Stimulated activated CD8-positive, alpha-beta memory T cell treated with anti-CD3 and anti-CD28 coated beads, Interleukin-4, amount 100 ng/mL, for 4 hours (primary cell): ENCODE measurements at places on chromosomes 11 and 22.

DNA sequence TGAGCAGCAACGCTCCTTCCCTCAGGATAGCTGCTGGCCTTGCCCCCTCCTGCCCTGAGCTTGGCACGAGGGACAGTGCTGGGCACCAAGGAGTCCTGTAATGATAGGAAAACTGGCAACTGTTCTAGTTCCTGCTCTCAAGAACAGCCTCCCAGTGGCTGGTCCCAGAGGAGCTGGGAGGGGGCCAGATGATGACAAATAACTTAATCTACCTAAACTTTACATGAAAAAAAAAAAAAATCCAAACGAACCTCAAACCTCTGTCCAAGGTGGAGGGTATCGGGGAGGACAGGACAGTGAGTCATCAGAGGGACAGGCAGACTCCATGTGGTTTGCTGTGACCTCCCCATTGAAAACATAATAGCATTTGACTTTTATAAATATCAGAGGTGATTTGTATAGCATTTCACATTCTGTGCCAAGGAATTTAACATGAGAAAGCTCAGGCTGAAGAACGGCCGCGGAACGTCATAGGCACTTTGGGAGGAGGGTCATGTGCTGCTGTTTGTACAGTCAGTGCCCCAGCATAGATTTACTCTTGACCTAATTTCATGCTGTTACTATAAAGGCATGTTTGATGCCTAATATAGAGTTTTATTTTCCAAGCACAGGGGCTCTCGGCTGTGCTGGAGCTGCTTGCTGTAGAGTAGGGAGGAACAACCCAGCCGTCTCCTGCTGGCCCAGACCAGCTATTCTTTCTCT is 98.2 kb upstream of the NNMT start:
- no peak for DNase-seq

- DNase-seq = no peak
Observed at GRCh38 chr22:40220316-40221054, 42.8 kb downstream of the TNRC6B start.

DNA sequence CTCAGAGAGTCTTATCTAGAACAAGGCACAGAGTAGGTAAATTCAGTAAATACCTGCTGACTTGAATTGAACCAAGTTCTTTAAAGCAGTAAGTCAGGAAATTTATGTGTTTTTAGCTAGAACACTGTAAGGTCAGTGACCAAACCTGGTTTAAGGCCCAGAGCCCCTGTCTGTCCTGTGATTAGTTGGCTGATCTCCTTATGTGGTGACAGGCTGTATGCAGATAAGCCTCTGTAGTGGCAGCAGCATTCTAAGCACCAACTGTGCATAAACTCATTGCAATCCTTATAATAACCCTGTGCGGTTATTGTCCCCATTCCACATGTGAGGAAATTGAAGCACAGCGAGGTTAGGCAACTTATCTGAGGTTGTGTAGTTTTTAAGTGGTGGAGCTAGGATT is 40.5 kb downstream of the FBXO7 start:
- no peak for DNase-seq

DNA sequence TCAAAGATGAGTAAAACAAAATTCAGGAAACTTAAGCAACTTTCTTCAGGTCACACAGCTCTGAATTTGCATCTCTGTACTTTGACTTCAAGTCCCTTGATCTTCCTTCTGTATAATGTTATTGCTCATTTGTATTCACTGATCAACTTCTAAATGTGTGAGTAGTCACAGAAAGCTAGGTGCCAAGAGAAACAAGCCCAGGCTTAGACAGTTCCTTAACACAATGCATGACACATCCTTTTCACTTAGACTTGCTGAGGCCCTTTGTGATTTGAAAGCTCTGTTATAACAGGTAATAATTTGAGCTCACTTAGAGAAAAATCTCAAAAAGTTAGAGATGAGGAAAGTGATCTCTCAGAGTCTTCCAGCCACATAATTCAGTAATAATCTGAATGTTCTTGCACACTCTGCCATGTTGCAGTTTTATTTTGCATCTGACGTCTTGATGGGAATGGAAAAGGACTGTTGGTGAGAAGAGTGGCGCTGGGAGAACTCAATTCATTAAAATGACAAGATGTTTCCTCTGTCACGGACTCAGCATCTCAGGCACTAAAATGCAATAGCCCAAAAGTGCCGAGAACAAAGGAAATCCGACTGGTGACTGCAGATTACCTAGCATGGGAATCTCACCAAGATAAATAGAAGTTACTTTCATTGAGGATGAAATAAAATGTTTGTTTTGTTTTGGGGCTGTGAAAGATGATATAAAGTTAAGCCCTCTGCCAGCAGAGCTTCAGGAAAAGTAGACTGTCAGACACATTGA is 665.3 kb downstream of the OPCML start:
- no peak for DNase-seq

DNA sequence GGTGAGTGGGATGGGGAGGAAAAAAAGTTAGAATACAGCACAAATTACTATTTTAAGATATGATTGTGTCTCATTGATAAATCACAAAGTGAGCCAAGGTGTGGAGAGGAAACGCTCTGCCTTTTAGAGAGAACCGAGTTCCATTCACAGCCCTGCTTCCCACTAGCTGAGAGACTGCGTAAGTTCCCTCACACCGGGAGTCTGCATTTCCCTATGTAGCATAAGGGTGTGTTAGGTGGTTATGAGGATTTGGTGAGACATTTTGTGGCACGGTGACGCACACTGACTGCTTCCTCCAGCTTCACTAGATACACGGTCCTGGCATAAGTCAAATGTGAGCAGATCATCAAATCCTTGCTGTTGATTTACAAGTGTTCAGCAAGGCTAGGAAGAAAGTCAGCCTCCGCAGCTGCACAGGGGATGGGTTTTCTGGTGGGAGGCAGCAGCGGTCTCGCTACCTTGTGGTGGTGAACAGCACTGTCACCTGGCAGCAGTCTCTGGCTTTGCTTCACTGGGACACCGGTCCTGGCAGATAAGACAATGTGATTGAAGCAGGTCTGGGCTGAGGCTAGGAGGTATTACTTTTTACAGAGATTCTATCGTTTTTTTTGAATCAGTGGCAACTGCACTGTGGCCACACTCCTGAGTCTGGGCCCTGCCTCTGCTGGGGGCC is 312.2 kb upstream of the B3GAT1 start:
- DNase-seq = no peak

GRCh38 chr11:28739489-28740280 is 631.5 kb downstream of the METTL15 start:
- DNase-seq = no peak

DNA sequence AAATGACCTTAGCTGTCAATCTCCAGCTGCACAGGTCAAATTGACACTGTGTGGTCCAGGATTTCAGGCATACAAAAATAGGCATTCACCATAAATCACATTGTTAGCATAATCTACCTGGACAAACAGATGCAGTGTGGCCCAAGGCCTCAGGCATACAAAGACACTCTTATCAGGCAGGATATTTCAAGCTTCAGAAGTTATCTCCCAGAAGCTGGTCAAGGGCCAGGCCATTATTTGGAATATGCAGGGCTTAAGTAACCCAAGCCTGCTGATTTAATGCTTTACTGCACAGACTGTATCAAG is 25.5 kb upstream of the HORMAD2 start:
- no peak for DNase-seq

DNA sequence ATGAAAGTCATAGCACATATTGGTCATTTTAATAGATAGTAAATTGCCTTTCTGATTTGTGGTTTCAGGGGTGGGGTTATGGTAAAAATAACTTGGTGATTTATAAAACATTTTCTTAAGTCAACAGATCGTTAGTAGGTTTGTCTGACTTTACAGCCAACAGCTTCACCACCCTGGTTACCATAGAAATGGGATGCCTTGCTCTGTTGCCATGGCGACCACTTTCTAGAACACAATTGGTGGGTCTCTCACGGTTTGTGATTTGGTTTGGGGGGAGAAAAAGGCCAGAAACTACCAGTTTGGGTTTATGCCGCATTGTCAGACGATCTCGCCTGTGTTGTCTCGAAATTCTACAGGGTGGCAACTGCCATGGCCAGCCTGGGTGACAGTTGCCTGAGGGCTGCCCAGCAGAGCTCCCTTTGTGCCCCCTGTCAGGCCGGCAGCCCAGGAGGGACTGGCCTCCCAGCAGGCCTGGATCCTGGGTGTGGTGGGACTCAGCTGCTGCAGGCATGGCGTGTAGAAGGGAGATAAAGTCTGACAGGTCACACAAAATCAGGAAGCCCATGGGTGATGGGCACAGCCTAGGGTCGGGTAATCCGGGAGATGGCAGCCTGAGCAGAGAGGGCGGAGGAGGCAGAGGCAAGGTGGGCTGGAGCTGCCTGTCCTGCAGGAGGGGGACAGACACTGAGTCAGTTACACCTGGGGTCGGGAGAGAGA is 30.9 kb downstream of the KCNC1 start:
- DNase-seq = no peak

DNA sequence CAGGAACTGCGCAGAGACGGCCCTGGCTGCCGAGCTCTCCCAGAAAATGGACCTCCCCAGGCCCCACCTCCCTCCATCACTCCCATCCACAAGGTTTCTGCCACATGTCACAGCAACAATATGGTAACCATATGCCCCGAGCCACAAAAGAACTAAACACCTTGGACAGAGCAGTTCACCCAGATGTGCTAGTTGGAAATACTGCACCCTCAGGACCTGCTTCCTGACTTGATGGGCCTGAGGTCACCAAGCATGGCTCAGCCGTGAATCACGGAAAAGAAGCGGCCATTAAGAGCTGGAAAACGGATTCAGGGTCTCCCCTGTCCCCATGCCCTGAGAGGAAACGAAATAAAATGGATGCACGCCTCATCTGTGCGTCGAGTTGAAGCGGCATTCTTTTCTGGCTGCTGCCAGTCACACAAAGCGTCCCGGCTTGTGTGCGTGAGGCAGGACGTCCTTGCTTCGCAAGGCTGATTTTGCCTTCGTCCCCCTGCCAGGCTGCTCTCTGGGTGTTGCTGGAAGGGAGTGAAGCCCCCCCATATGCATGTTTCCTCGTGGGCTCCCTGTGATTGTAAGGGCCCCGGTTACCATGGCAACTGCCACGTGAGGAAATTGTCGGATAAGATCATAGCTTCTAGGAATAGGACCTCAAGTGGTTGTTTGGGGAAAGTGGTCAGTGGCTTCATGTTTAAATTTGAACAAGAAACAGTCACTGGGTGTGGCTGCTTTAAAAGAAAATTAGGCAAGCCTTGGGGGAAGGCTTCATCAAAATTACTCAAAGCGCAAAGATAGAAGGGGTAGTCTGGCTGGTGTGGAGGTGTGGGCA is 51.7 kb downstream of the FLI1 start:
- no peak for DNase-seq

- no peak for DNase-seq
Observed at GRCh38 chr11:132022285-132022684, 651.9 kb downstream of the NTM start.

DNA sequence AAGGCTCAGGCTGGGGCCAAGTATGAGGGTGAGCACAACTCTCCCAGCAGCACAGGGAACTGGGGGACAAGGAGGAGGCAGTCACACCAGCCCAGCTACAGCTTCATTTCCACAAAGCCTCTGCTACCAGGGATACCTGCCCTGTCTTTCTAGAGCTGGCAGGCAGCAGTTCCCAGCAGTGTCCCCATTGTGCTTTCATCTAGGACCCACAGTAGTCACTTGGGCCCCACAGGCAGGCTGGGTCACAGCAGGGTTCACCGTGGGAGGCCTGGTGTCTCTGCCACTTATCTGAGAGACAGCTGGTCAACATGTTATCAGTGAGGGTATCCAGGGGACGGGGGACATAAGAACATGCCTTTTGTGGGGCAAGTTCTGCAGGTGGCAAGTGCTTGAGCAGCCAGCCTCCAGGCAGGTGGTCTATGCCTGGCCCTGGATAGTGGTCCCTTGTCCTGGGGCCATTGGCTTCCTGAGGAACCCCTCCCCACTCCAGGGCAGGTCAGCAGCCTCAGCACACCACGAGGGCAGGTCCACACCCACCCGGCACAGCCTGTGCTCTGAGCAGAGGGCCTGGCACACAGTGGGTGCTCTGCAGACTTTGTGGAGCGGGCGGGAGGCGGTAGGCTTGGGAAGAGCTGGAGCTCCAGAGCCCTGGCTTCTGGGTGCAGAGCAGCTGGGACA is 29.9 kb downstream of the GNAZ start:
- no peak for DNase-seq

DNA sequence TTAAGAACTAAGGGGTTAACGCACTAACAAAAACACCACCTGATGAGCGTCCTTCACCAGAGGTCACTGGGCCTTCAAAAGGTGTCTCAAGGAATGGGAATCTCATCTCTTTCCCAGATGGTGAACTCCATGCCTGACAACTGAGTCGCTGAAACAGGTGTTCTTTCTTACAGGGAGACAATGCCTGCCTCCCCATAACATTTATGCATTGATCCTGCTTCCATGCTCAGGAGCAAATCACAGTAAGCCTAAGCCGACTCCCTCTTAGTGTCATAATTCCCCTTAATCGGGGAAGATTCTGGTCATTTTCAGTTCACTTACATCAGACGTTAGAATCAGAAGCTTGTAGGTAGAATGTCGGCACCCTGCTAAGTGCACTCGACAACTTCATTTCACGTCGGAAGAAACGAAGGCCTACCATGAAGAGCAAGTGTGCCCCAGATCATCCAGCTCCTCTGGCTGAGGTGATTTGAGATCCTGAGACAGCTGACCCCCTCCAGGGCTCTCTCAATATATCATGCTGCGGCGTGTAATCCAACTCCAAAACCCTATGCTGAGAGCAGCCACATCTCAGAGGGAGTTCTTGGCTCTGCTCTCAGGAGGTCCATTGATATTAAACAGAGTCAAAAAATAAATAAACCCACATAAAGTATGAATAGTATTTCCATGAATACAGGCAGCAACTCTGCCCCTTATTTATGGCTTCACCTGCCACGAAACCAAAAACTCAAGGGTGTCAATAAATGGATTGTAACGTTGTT is 163.1 kb downstream of the LARGE1 start:
- DNase-seq = no peak

DNA sequence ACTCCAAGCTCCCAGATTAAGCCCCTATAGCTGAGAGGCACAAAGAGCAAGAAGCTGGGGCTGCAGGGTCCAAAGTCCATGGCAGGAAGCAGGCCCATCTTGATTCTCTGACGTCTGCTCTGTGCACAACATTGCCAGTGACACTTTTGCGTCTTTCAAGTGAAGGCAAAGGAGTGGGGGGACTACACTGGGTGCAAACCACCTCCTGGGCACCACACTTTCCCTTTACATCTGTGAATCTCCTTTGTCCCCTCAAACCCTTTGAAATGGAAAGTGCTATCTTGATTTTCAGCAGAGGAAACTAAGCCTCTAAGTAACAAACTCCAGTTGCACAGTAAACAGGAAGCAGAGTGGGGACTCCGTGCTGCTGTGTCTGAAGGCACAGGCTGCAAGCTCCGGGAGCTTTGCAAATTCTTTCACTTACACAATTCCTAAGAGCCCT is 428.0 kb downstream of the LARGE1 start:
- no peak for DNase-seq

GRCh38 chr11:102223859-102224258 is 93.4 kb upstream of the BIRC3 start:
- no peak for DNase-seq

GRCh38 chr11:133948711-133949110 is 8.1 kb downstream of the IGSF9B start:
- DNase-seq = no peak

GRCh38 chr22:25318081-25318823 is 98.8 kb downstream of the CRYBB2 start:
- DNase-seq = no peak
